ENCODE measurements at places on chromosomes 11 and 22.

DNA sequence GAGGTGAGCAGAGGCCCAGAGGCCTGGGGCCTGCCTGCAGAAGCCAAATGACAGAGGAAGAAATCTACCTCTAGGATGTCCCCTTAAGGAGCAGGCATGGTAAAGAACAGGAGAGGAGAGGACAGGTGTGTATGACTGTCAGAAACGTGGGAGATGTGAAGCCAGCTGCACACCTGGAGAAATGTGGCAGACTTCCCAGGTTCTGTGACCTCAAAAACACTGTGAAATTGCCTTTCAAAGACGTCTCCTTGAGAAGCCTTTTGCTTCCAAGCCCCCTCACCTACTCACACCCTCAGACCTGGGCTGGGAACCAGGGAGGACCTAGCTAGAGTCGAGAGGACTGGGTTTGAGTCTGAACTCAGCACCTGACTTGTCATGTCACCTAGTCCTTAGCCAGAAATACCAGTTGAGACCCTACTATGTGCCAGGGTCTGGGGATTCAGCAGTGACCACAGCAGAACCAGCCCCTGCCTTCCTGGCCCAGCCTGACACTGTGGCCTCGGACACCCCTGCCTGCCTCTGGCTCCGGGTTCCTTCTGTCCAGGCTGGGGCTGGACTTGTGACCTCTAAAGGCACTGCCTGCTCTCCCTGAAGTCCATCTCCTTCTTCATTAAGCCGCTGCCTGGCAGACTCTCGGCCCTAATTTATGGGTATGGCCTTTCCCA lies 5.6 kb downstream of the TPBGL start:
- DNase-seq: no peak

DNA sequence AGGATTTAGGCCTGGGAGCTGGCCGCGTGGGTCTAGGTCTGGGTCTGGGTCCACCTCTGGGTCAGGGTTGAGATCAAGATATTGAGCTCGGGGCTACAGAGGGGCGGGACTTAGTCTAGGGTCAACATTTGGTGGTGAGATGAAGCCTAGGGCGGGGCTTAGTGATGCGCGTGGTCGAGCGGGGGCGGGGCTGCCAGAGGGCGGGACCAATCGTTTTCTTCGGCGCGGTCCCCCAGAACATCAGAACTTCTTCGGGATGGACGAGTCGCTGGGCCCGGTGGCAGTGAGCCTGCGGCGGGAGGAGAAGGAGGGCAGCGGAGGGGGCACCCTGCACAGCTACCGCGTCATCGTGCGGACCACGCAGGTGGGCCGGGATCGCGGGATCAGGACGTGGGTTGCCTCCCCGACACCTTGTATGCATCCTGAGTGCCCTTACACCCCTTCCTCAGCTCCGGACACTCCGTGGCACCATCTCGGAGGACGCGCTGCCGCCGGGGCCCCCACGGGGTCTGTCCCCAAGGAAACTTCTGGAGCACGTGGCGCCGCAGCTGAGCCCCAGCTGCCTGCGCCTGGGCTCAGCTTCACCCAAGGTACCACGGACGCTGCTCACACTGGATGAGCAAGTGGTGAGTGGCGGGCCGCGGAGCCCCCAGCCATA lies 4.2 kb downstream of the SIPA1 start:
- no peak for DNase-seq

DNA sequence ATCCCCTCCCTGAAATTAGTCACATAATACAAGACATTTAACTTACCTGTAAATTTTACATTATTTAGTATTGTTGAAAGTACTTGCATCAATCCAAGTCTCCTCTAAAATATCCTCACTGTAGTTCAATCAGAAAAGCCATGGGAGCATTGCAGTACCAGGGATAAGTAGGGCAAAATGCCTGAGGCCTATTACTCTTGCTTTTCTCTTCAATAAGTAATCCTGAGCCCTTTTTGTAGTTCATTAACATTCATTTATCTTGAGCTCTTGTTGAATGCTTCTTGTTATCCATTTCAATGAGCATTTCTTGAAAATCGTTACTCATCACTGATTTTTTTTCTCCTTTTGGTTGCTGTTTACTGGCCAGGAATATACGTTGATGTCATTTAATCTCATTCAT lies 414.7 kb downstream of the LRRC4C start:
- DNase-seq: no peak

GRCh38 chr11:117950993-117951961 lies 22.1 kb upstream of the TMPRSS13 start:
- DNase-seq: no peak

DNA sequence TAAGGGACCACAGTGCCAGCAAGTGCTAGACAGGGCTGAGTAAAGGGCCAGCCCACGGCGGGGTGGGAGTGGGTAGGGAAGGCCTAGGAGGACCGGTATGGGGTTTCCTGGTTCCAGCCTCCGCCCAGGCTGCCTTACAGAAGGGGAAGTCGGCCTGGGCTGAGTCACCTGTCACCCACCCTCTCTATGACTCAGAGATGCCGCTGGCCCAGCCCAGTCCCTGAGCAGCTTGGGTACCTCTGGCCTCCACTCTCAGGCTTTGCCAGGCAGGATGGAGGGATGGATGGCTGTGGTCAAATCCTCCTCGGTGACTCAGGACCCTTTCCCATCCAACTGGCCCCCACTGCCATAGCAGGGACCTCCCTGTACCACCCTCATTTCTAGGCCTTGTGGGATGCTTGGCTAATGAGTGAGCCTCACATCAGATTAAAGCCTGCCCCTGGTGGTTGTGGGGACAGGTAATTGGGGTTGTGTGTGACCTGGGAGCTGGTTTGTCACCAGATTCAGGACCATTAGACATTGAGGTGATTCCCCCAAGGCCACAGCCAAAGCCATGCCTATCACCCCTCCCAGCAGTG lies 13.9 kb downstream of the SLC35E4 start:
- DNase-seq: peak; percentile 88

- DNase-seq: peak; percentile 93
Measured at GRCh38 chr22:46078241-46079092, 71.9 kb upstream of the PPARA start.

- DNase-seq: no peak
Measured at GRCh38 chr11:96154802-96155520, 188.0 kb downstream of the MAML2 start.

GRCh38 chr11:271319-271715 lies 6.9 kb upstream of the NLRP6 start:
- no peak for DNase-seq

- no peak for DNase-seq
Measured at GRCh38 chr22:44172370-44173108, 8.2 kb upstream of the PARVG start.

GRCh38 chr22:47174671-47175112 lies 412.2 kb downstream of the TBC1D22A start:
- DNase-seq: no peak

DNA sequence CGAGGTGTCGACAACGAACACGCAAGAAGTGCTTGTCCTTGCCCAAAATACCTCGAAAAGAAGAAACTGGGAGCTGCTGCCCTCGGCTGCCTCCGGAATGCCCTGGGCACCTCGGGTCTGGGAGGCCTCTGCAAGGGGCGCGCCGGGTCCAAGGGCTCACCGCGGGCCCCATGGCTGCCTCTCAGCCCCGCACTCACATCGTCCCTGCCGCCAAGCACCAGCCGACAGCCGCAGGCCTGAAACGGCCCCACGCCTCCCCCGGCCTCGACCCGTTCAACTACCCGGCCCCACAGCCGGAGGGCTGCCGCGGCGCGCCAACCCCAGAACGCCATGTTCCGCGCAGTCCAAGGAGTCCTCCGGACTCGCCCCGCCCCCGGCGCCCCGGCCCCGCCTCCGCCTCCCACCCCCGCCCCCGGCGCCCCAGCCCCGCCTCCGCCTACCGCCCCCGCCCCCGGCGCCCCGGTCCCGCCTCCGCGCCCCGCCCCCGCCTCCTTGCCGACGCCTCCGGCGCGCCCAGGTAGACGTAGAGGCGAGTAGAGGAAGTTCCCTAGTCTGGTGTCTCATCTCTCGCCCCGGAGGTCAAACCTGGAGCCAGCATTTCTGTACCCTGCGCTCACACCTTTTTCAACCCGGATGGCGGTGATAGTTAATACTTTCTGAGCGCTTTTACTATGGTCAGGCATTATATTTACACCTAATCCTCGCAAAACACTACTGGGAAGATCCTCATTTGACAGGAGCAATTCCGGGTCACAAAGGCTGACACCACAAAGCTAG lies at the start of gene SIRT3:
SIRT3 (minus strand) TSS at position 346 of the 777 bp plus-strand sequence; CDS start at position 332, 14 bp downstream.
- DNase-seq: peak; percentile 64
